GM03348 (cell line): ENCODE measurements at places on chromosomes 11 and 22.

- DNase-seq = no peak
Measured at GRCh38 chr11:78432058-78432515, 14.5 kb upstream of the GAB2 start.

GRCh38 chr11:78050964-78051831, 12.5 kb upstream of the THRSP start:
- DNase-seq = peak; percentile 46

- DNase-seq = no peak
Measured at GRCh38 chr11:32870676-32871075, 21.9 kb upstream of the QSER1 start.

DNA sequence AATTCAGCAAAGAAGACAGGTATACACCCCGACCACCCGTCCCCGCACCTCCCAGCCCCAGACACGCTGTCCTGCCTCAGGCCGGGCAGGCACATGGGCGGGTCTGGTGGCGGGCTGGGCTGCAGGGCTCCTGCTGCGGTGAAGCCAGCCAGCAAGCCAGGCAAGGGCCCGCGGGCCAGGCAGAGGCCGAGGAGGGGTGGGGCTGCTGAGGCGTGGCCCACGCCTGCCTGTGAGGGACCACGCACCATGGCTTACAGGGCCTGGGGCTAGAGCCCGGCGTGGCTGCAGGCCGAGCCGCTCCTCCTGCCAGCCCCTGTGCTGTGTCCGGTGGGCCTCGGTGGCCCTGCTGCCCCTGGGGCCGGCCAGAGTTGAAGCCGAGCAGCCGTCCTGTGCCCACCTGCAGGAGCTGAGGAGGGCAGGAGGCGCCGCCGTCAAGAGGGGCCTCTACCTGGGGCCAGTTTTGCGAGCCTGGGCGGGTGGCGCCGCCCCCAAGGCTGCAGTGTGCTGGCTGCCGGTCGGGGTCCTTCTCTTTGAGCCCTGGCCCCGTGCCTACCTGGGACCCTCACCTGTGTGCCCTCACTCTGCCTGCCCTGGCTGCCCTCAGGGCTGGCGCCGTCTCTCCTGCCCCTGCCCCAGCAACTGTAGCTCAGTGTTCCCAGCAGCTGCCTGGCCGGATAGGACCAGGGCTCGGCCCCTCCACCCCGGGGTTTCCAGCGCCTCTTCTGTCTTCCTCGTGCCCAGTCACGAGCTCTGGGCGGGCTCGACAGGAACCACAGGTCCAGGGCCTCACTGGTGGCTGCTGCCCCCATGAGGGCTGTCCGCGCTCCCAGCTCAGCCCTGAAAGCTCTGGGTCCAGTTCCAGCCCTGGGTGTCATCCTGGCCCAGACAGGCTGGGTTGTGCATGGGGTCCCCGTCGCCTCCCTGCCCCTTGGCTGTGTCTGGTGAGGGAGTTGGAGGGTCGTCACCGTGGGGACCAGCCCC, 38.4 kb downstream of the MOB2 start:
- DNase-seq = no peak

- no peak for DNase-seq
Measured at GRCh38 chr22:43118024-43118849, 7.7 kb downstream of the BIK start.

GRCh38 chr11:118105657-118106305, 19.0 kb upstream of the SMIM35 start:
- no peak for DNase-seq

DNA sequence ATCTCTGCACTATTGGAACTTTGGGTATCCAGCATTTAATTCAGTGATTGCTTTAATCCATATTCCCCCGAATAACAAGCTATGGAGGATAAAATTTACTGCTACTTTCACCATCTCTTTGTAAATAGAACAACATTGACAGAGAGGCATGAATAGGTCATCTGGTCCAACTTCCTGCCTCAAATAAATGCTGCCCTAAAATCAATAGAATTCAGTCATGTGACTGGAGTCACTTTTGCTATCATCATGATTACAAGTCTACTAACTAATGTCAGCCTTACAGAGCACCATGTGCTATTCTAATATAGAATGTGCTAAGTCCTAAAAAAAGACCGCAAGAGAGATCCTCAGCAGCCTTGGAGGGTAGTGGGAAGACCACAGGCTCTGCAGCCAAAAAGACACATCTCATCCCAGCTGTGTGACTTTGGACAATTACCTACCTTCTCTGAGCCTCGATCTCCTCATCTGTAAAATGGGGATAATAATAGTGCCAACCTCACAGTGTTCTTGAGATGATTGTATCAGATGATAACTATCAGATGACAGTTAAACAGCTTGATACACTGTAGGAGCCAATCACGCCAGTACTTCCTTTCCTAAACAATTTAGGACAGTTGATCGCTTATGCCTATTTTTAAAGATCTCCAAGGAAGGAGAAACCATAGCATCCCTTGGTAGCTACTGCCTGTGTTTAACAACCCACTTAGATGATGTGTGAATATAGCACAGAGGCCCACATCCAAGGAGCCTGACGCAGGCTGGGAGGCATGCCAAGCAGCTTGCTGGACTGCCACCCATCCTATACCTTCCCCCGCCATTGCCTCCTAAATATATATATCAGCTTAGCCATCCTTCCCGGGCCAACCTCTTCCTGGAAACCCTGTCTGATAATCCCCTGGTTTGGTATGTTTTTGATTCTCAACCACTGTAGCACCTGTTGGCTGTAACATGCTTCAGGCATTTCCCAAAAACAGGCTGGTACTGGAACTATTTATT, 77.3 kb upstream of the PHF21A start:
- DNase-seq = no peak

DNA sequence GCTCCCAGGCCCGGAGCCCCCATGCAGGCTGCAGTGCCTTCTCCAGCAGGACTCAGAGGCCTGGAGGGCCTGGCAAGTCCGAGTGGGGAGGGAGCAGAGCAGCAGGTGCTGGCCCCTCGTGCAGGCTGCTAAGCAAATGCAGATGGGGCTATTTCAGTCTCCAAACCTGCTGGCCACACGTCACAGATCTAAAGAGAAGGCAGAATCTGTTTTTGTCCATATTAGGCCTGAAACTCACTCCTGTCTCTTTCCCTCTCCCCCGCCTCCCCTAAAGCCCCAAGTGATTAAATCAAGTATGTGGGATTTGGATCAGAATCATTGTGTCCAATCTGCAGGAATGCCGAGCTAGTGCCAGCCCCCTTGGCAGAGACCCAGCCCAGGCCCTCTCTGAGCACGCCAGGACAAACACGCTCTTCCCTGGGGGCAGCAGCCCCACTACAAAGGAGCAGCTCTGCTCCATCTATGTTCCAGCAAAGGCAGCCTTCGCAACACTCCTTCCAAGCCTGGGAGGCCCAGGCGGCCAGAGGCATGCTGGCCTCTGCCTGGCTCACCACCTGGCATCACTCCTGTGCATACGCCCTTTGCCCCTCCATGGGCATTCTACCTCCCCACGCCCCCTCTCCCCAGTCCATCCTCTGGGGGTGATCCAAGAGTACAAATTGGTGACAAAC, 26.5 kb downstream of the RPL27A start:
- DNase-seq = peak; percentile 86

DNA sequence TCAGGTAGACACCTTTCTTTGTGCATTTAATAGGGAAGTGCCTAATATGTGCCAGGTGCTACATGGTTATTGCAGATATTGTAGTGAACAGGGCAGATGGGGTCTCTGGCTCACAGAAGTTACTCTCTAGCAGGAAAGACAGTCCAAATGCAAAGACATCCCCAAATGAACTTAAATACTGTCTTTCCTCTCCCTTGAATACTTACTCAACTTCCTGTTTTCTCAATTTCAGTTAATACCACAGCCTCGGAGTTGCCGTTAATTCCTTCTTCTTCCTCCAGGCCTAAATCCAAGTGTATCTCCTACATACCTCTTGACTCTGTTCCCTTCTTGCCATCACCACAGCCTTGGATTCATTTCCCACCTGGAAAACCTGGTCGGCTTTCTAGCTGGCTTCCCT, 134.3 kb upstream of the SESN3 start:
- DNase-seq = no peak

DNA sequence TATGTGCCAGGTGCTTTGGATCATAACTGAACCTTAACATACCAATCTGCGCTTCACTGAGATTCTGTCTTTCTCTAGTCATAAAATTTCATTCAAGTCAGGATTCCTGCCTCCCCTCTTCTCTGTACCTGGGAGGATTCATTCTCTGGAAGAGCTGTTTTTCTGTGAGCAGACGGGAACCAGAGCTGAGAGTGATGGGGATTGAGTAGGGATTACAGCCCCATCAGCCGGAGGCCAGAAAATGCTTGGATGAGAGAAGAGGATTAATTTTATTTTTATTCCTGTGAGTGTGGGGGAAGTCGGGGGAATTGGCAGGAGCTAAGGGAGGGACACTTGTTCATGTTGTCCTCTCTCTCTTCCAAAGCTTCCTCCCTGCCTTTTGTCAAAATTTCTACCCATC, 4.7 kb downstream of the STX3 start:
- DNase-seq = no peak

DNA sequence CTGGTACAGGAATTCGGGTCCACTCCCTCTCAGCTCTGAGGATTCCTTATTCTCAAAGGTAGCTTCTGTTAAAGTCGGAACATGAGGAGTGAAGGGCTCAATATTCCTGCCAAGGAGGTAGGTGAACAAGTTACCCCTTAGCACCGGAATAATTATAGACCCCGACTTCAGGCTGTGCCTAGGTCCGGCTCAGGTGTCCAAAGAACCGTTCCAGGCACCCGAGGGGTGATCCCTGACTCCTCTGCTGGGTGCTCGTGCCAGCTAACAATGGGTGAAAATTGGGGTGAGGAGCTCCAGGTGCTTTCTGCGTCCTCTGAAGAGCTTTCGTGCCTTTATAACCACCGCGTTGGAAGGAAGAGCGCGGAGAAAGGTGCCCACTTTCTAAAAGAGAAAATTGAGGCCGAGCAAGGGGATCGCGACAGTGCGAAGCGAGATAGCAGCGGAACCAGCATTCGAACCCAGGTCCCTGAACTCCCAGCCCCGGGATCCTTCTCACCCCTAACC, 393 bp downstream of the CYB561A3 start:
- no peak for DNase-seq

GRCh38 chr11:34850334-34850733, 65.8 kb downstream of the APIP start:
- no peak for DNase-seq

DNA sequence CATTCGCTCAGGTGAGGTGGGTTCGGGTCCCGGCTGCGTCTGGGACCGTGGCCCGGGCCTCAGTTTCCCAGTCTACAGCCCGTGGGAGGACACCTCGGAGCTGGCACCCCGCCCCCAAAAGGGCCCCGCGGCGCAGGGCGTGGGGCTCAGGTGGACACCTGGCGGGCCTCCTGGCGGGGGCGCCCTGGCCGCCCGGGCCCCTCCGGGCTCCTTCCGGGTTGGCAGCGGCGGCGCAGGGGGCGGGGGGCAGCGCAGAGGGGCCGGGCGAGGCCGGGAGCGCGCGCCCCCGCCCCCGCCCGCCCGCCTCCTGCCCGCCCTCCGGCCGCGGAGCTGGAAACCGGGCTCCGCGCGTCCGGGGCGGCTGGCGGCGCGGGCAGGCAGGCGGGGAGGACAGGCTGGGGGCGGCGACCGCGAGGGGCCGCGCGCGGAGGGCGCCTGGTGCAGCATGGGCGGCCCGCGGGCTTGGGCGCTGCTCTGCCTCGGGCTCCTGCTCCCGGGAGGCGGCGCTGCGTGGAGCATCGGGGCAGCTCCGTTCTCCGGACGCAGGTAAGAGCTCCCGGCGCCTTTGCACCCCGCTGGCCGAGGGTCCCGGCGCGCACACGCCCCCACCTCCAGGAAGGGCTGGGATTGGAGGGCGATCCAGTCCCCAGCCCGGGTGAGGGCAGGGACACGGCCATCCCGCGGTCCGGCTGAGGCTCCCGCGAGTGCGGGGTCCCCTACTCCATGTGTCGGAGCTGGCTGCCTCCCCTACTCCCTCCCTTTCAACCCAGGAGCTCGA, at the start of gene EMID1:
Gene EMID1, plus strand, starts transcription at position 303 of the 778 bp plus-strand sequence. Its CDS starts 143 bp downstream, at position 446.
- DNase-seq = peak; percentile 71

- DNase-seq = peak; percentile 31
Measured at GRCh38 chr11:130548491-130548833, 100.0 kb downstream of the ADAMTS15 start.

GRCh38 chr11:69609351-69609750, 31.6 kb upstream of the CCND1 start:
- no peak for DNase-seq

DNA sequence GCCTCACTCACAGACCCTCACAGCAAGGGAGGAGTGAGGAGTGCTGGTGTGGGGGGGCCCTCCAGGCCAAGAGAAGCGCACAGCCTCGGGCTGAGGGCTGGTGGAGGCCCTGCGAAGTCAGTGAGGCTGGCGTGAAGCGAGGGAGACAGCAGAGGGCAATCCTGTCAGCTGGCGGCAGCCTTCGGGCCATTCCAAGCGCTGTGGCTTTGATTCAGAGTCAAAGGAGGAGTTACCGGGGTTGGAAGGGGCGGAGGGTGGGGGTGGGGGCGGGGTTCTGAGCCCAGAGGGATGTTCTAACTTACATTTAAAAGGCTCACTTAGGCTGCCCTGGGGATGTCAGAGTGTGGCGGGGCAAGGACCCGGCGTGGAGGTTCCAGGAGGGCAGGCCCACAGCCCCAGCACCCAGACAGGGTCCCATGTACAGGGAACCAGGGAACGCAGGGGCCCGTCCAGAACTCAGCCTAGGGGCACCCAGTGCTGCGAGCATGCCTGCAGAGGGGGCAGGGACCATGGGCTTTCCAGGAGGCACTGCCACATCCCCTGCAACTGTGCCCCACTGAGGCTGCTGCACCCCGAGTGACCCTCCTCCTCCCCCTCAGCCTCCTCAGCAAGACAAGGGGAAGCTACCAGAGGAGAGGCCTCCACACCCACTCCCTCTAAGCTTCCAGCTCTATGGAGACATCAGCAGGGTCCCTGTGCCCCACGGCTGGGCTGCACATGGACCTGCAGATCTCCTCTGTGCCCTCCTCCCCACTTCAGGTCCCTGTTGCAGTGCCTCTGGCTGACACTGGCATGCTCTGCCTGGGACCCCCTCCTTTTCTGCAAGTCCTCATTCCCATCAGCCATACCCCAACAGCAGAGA, 39.7 kb upstream of the TTLL12 start:
- peak; percentile 47 for DNase-seq

- DNase-seq = peak; percentile 33
Measured at GRCh38 chr11:133951327-133952198, 5.2 kb downstream of the IGSF9B start.

GRCh38 chr22:29394931-29395581, 6.7 kb upstream of the AP1B1 start:
- DNase-seq = peak; percentile 82

GRCh38 chr22:26847816-26848215, 190.4 kb downstream of the MIAT start:
- no peak for DNase-seq

DNA sequence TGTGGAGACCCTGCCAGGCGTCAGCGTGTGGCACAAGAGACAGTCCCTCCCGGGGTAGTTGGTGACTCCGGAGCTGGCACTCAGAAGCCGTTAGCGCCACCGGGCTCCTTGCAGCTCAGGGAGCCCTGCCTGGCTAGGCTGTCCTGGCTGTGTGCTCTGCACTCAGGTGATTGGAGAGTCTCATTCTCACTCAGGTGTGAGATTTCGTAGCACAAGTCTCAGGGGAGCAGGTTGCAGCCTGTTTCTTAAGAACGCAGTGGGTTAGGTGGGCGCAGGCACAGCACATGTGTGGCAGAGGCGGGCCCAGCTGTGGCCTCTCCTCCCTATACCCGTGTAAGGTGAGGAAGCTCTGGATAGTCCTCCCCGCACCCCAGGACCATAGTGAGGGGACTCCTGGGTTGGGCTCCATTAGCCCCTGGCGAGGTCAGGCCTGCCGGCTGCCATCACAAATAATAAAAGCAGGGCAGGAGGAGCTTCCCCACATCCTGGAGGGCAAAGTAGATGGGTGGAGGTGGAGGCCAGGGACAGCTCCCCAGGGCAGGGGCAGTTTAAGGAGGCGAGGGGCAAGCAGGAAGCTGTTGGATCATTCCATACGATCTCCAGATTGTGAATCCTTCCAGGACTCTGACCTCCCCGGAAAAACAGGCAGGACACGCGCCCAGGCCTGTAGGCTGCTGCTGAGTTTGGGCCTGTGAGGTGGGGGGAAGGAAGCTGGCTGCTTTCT, 39.4 kb downstream of the SBF1 start:
- no peak for DNase-seq
